ENCODE measurements at places on chromosomes 7 and 10.

- no peak for DNase-seq
Observed at GRCh38 chr7:33973231-33974015, 68.1 kb downstream of the BMPER start.

DNA sequence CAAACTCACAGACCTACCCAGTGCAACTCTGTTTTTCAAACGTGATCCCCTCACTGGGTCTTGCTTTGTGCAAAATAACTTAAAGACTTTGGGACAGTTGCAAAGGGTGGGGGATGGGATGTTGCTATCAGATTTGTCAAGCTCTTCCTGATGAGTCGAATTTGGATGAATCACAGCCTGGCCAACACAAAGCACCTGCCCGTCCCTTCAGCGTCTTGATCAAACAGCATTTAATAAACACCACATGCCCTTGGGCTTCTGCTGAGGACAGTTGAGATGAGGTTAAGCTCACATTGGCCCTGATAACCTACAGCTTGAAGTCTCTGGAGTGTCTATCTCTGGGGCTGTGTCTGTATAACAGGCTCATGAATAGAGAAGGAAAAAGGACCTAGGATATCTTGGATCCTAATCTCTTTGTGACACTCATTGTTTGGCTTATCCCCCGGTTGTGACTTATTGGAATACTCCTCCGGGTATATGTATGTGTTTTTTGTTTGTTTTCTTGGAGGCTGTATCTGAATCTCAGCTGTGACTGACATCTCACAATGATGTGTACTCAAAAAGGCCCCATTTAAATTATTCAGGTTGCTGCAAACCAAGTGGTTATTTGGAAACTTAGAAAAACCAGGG lies 132.6 kb upstream of the NAMPT start:
- DNase-seq: no peak

DNA sequence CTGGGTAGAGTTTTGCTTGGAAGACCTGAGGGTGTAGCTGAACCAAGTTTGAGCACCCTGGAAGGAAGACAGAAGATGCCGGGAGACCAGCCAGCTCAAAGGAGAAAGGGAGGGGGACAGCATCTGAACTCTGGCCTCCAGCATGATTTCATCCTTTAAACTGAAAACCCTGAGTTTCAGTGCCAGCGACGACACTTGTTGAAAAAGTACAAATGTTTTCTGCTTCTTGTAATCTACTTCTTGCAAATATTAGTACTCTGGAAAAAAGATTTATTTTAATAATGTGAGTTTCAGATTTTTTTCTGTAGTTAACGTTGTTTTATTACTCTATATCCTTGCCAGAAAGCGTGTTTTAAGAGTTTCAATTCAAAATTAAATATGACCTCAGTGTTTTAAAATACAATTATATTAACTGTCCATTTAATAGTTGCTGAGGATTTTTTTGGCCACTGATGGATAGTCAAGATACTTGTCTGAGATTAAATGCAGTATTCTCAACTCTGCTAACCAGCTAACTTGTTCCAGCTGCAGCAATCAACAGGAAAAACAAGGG lies 227.7 kb downstream of the MGMT start:
- DNase-seq: no peak

DNA sequence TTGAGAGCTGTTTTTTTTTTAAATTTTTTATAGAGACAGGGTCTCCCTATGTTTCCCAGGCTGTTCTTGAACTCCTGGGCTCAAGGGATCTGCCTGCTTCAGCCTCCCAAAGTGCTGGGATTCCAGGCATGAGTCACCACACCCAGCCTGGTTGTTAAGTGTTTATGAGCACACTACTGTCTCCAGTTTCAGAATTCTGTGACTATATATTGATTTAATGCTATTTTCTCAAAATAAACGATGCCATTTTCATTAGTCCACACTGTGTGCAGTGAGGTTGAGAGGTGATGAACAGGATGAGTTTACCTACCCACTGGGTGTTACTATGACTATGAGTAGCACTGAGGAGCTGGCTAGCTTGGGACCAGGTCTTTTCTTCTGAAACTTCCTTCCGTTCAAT lies 110.9 kb upstream of the FAM180A start:
- no peak for DNase-seq

GRCh38 chr10:125158601-125159485 lies 1.5 kb downstream of the CTBP2 start:
- DNase-seq: no peak

DNA sequence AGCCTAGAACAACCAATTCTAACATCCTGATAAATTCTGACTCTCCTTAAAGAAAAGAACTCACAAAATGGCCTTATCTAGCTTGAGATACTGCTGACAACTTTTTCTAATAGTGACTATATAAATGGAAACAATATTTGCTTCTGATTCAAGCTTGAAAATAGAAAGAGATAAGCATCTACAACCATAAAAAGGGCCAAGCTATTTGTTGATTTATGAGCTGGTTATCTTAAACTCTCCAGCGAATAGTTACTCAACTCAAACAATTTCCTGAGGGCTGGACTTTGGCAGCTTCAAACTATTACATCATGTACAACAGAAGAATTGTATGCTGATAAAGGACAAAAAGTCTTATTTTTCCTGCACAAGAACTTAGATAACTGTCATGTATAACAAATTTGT lies 4.6 kb downstream of the USP54 start:
- DNase-seq: no peak

DNA sequence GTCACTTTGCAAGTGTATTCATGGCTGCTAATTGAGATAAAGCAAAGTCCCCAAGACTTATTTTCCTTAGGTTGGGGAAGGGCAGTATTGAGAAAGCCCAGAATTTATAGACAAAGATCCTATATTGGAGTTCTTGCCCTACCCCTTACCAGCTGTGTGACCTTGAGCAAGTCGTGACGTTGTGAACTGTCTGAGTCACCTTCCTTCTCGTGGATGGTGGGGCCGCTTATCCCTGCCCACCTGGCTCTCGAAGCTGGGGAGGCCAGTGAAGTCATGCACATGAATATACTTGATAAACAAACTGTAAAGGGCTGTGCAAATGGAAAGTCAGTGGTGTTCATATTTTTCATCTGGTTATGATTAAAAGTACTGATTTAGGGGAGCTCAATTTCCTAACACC lies 127.4 kb downstream of the TACC2 start:
- DNase-seq: no peak

- DNase-seq: no peak
Observed at GRCh38 chr7:68862736-68863135, 735.5 kb upstream of the AUTS2 start.

GRCh38 chr10:120217736-120218135 lies 239.3 kb upstream of the PLPP4 start:
- DNase-seq: no peak

DNA sequence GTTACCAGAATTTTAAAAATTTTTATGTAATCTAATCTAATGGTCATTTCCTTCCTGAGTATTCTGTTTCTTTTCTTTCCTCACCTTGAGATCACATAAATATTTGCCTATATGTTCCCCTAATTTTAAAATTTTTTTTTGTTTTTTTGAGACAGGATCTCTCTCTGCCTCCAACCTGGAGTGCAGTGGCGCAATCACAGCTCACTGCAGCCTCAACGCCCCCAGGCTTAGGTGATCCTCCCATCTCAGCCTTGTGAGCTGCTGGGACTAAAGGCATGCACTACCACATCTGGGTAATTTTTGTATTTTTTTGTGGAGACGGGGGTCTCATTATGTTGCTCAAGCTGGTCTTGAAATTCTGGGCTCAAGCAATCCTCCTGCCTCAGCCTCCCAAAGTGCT lies 4.1 kb upstream of the PROSER2 start:
- DNase-seq: no peak

GRCh38 chr10:119190353-119190752 lies 11.7 kb upstream of the PRDX3 start:
- no peak for DNase-seq

- no peak for DNase-seq
Observed at GRCh38 chr10:7070950-7071349, 339.9 kb downstream of the SFMBT2 start.

GRCh38 chr10:45439873-45440272 lies 65.9 kb downstream of the ALOX5 start:
- DNase-seq: no peak

GRCh38 chr7:30659312-30659711 lies 22.9 kb downstream of the CRHR2 start:
- DNase-seq: no peak

DNA sequence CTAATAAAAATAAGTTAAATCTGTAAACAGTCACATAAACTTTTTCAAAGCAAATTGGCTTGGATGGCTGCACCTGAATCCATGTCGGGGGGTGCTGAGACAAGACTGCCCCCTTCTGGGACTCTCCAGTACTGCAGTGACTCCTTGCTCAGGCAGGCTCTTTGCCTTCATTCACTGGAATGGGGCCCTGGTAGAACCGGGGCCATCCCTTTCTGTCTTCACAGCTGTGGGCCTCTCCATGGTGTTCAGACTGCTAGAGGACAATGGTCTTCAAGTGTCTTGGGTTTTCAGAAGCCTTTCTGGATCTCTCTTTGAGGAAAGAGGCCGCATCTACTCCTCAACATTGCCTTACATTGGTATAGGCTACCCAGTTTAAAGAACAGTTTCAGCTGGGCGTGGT lies 16.1 kb upstream of the IMPDH1 start:
- DNase-seq: peak; percentile 70

GRCh38 chr10:97332591-97333350 lies 1.8 kb downstream of the FRAT2 start:
- DNase-seq: no peak

DNA sequence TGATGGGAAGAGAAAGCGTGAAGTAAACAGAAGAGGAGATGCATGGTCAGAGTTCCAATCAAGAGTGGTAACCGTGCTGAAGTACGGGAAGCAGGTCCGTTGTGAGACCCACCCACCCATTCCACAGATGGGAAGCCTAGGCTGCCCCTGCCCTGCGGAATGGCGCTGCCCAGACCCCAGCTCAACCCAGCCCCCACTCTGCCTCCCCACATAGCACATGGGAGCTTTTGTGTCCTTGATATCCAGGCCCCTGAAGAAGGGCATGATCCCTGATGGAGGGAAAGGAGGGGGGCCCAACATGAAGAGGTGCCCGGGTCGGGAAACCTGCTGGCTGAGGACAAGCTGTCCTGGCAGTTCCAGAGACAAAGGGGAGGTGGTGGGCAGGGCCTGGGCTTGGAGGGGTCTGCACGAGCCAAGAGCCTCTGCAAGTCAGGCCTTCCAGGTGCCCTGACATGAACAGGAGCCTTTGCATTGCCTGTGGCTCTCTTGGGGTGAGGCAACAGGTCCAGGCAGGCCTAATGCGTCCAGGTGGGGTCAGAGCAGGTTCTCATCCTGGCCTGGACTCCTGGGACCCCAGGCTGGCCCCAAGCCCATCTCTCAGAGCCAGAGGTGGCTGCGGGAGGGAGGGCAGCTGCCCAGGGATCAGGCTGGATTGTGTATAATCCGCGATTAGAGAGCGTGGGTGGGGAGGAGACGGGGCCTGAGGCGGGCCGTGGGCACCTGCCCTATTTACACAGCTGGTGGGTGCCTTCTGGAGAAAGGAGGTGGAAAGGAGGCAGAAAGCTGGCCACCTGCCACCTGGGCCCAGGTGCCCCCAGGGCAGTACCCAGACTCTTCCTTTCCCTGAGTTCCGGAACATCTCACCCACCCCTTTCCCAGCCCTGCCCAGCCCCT lies 23.5 kb downstream of the YKT6 start:
- DNase-seq: no peak

GRCh38 chr7:98116656-98117461 lies 10.2 kb downstream of the LMTK2 start:
- DNase-seq: no peak

DNA sequence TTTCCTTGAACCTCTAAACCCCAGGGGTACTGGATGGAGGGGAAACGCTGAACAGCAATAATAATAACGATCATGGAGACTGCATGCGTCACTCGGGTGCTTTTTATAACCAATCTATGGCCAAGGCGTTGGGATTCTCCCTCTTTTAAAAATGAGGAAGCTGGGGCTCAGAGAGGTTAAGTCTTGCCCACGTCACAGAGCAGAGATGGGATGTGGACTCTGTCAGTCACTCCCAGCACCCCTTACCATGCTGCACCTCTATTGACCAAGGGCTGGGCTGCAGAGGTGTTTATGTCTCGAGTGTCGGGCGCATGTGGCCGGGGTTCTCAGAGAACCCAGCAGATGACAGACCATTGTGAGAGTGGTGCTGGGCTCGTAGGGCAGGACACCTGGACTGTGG lies 129.9 kb downstream of the CDH23 start:
- no peak for DNase-seq

- DNase-seq: no peak
Observed at GRCh38 chr7:132131196-132131595, 445.1 kb downstream of the PLXNA4 start.

DNA sequence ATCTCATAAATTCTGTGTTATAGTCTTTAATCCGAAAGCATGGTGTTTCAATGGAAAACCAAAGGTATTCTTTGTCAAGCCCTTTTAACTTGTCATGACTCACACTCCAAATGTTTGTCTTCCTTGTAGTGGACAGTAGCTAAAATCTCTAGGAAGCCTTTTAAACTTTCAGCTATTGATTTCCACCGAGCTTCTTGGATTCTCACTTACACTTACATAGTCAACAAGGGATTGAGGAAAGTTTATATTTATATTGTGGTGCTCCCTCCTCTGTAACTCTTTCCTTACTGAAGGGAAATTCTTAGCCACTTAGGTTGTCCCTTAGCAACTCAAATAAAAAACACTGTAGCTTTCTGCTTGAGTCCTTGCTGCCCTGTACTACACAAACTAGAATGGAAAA lies 31.2 kb upstream of the GPR37 start:
- DNase-seq: no peak

DNA sequence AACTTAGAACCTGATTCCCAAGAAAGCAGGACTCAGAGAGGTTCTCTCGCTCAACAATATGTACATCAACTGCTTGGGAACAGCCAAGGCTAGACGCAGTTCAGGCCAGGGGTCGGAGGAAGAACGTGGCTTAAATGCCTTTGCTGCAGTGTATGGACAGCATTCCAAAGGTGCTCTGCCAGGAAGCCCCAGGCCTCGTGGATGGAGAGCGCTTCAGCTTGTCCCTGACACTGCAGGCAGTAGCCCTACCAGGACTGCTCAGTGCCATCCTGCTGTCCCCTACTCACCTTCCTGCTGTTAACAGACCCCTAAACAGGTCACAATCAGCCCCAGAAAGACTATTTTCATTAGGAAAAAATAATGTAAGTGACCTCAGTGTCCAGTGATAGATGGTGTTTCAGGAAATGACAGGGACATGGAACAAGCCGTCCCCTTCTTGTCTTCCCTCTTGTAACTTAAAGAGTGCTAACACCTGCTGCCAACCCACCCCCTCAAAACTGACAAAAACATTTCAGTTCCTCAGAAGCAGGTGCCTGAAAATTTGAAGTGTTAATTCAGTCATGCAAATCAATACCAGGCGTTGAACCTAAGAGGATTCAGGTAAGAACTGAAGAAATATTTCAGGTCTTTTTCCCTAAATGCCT lies 16.5 kb downstream of the CREB3L2 start:
- no peak for DNase-seq

- DNase-seq: no peak
Observed at GRCh38 chr10:85600026-85600743, 766.4 kb downstream of the GRID1 start.
